Left ventricle myocardium inferior (tissue), 1 donor: ENCODE measurements at places on chromosomes 6 and 20. TPM values are rescaled to one million over a fixed set of nuclear protein-coding genes. Genes with fewer than 3 reads are reported as not detected.

GRCh38 chr20:36252511-36252910 lies 16.2 kb downstream of the AAR2 start:
- no peak overlapping the region for H3K27ac ChIP-seq
- no peak for DNase-seq
- H3K36me3 ChIP-seq = peaks cover 69% of the 10 kb centered on the region
- no peaks in the 10 kb centered on the region for H3K27me3 ChIP-seq
- H3K4me3 ChIP-seq = no peak overlapping the region
- no peaks in the 10 kb centered on the region for H3K4me1 ChIP-seq

DNA sequence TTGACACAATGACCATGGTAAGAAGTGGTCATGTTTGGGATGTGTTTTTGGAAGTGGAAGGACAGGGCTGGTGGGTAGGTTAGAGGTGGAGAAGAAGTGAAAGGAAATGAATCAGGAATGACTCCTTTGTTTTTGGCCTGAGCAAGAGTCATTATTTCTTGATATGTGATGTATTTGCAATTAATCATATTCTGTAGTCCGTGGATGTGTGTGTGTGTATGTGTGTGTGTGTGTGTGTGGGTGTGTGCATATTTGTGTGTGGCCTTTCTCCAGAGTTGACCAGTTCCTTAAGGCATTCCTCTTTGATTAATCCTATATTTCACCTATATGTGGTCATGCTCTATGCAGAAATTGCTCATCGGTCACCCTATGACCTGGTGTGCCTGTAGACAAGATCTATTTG lies 130.7 kb downstream of the UTRN start:
- H3K36me3 ChIP-seq = no peaks in the 10 kb centered on the region
- H3K4me3 ChIP-seq = no peak overlapping the region
- no peak overlapping the region for H3K27ac ChIP-seq
- no peak for DNase-seq
- H3K4me1 ChIP-seq = peaks cover 78% of the 10 kb centered on the region

- no peaks in the 10 kb centered on the region for H3K27me3 ChIP-seq
- no peak overlapping the region for H3K4me3 ChIP-seq
- no peaks in the 10 kb centered on the region for H3K4me1 ChIP-seq
These were observed 96.0 kb downstream of the ADTRP start for GRCh38 chr6:11682561-11682975.

DNA sequence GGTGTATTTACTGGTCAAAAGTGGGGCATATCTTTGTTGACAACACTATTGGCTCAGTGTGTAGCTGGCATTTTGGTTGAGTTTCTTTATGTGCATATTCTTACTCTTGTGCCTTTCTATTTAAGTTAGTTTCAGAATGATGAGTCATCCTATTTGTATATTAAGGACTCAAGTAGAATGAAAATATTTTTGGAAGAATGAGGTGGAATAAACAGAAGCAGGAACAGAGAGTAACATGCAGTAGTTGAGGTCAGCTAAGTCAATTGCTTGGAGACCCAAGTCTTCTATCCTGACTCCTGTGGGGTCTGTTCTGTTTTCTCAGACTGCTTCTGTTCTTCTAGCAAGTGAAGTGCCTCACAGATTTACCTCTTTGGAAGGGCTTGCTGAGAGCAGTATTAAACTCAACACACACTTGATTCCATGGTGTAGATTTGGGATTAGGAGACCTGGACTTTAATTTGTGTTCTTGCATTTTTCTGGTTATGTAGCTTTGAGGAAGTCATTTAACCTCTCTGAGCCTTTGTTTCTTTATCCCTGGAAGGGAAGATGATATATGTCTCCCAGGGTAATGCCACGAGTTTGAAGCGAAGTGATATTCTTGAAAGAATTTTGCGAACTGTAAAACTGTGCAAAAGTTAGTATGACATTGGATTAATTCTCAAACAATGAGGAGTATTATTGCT lies 324.3 kb downstream of the QKI start:
- no peak overlapping the region for H3K27ac ChIP-seq
- H3K36me3 ChIP-seq = no peaks in the 10 kb centered on the region
- no peak for DNase-seq
- H3K4me3 ChIP-seq = no peak overlapping the region
- peaks cover 26% of the 10 kb centered on the region for H3K4me1 ChIP-seq
- H3K27me3 ChIP-seq = no peaks in the 10 kb centered on the region

GRCh38 chr6:117465691-117466090 lies 16.8 kb upstream of the DCBLD1 start:
- no peak for DNase-seq
- H3K27ac ChIP-seq = no peak overlapping the region
- H3K27me3 ChIP-seq = peaks cover 2% of the 10 kb centered on the region
- no peak overlapping the region for H3K4me3 ChIP-seq
- H3K4me1 ChIP-seq = no peaks in the 10 kb centered on the region
- no peaks in the 10 kb centered on the region for H3K36me3 ChIP-seq

- H3K4me3 ChIP-seq = no peak overlapping the region
- no peaks in the 10 kb centered on the region for H3K36me3 ChIP-seq
- no peaks in the 10 kb centered on the region for H3K27me3 ChIP-seq
- no peaks in the 10 kb centered on the region for H3K4me1 ChIP-seq
These were observed 609.6 kb downstream of the PKHD1 start for GRCh38 chr6:51477711-51478311.

GRCh38 chr20:3161316-3162079 lies 1.8 kb upstream of the FASTKD5 start:
- H3K27me3 ChIP-seq = no peaks in the 10 kb centered on the region
- H3K4me3 ChIP-seq = no peak overlapping the region
- no peak for DNase-seq
- H3K36me3 ChIP-seq = no peaks in the 10 kb centered on the region

DNA sequence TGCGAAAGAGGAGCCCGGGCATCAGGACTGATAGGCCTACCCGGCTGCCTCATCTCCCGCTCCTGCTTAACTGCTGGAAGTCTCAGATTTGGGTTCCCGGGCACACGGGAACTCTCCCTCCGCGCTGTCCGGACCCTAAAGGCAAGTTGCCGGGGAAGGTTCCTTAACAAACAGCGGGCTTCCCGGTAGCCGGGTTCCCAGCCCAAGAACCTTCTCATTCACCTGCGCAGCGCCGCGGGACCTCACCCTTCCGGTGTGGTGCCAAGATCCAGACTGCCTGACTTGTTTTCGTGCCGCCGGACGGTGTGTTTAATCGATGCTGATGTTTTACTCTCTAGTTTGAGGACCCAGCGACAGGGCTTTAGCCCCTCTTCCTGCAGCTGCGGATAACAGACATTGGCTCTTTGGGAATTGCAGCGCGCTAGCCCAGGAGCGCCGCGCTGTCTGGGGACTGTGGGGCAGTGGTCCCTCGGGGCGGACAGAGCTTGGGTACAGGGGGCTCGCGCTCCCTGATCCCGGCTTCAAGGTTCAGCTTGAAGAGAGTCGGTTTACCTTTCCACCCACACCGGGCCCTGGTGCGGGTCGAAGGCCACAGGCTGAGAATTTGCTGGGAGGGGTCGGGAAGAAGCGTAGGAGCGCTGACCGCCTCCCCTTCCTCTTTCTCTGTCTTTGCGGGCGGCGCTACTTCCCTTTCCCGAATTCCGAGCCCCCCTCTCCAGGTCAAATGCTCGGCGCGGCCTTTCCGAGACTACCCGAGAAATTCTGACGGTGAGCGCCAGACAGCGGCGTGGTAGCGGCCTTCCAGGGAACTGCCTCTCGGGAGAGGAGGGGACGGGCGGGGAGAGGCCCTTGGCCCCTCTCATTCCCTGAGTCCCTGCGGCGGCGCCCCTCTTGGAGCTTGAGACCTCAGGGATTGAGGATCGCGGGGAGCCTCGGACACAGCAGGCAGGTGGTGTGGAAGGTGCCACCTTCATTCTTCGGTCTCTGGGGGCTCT lies 17.2 kb downstream of the ABT1 start:
- peaks cover 15% of the 10 kb centered on the region for H3K4me1 ChIP-seq
- peak overlapping the region; percentile 64 for H3K4me3 ChIP-seq
- H3K27me3 ChIP-seq = peaks cover 76% of the 10 kb centered on the region
- no peaks in the 10 kb centered on the region for H3K36me3 ChIP-seq
- no peak overlapping the region for H3K27ac ChIP-seq

- H3K4me1 ChIP-seq = peaks cover 14% of the 10 kb centered on the region
- DNase-seq = no peak
- no peaks in the 10 kb centered on the region for H3K27me3 ChIP-seq
- no peaks in the 10 kb centered on the region for H3K36me3 ChIP-seq
- H3K27ac ChIP-seq = no peak overlapping the region
- no peak overlapping the region for H3K4me3 ChIP-seq
These were observed 24.5 kb downstream of the KIF3B start for GRCh38 chr20:32301719-32302506.

- H3K4me1 ChIP-seq = peaks cover 40% of the 10 kb centered on the region
- peaks cover 35% of the 10 kb centered on the region for H3K36me3 ChIP-seq
- no peak overlapping the region for H3K4me3 ChIP-seq
- no peaks in the 10 kb centered on the region for H3K27me3 ChIP-seq
These were observed 15.1 kb downstream of the SYNGAP1 start for GRCh38 chr6:33434961-33435360.

DNA sequence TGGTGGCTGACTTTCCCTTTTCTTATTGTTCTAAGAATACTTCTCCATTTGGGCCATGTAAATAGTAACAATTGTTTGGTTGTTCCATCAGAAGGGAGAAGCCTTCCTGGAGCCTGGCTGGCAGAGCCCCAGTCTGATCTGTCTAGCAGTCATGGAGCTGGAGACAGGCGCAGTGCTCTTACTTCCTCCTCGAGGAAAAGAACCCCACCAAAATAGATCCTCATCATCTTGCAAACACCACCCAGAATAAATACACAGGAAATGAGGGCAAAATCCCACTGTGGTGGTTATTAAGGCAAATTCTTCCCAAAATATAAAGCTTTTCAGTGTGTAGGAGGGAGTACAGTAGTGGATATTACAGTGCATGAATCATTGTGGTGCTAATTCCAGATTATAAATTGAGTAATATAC lies 195.1 kb upstream of the SGK1 start:
- no peaks in the 10 kb centered on the region for H3K36me3 ChIP-seq
- no peak overlapping the region for H3K4me3 ChIP-seq
- peaks cover 56% of the 10 kb centered on the region for H3K4me1 ChIP-seq
- peak; percentile 64 for DNase-seq

- H3K4me1 ChIP-seq = no peaks in the 10 kb centered on the region
- no peak overlapping the region for H3K4me3 ChIP-seq
- no peak overlapping the region for H3K27ac ChIP-seq
- peaks cover 49% of the 10 kb centered on the region for H3K27me3 ChIP-seq
- DNase-seq = no peak
- no peaks in the 10 kb centered on the region for H3K36me3 ChIP-seq
These were observed 62.6 kb upstream of the SIRPG start for GRCh38 chr20:1720226-1720625.

GRCh38 chr6:157223021-157223430 lies 100.3 kb downstream of the TMEM242 start:
- H3K4me3 ChIP-seq = no peak overlapping the region
- H3K4me1 ChIP-seq = peaks cover 33% of the 10 kb centered on the region
- H3K27me3 ChIP-seq = no peaks in the 10 kb centered on the region
- DNase-seq = no peak
- no peaks in the 10 kb centered on the region for H3K36me3 ChIP-seq

DNA sequence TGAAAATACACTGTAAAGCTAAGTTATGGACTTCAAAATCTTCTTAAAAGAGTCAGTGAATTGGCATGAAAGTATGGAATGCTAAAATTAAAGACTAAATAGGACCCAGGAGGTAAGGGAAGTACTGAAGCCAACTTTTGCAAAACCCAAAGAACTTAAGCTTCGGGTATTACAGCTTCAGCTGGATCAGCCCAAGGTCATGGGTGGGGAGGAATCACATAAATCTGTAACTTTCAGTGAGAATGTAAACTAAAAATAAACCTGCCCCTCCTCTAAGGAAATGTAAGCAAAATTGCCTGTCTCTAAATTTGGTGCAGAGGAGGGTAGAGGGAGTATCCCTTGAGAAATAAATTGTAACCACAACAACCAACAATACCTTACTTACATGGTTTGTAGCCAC lies 4.4 kb upstream of the MUC21 start:
- no peak overlapping the region for H3K4me3 ChIP-seq
- no peak overlapping the region for H3K27ac ChIP-seq
- peaks cover 8% of the 10 kb centered on the region for H3K27me3 ChIP-seq
- peaks cover 11% of the 10 kb centered on the region for H3K4me1 ChIP-seq
- DNase-seq = no peak

DNA sequence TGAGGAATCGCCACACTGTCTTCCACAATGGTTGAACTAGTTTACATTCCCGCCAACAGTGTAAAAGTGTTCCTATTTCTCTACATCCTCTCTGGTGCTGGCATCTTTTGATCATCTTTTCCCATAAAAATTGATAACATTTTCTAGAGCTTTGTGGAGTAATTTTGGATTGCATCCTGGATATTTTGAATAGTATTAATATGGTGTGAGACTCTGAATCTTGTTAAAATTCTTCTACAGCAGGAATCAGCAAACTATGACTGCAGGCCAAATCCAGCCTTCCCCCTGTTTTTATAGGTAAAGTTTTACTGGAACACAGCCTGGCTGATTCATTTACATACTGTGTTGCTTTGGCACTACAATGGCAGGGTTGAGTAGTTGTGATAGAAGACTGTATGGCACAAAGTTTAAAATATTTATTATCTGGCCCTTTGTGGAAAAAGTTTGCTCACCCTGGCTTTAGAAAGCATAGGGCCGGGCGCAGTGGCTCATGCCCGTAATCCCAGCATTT lies 15.0 kb upstream of the RNF8 start:
- no peak for DNase-seq
- no peaks in the 10 kb centered on the region for H3K36me3 ChIP-seq
- no peak overlapping the region for H3K4me3 ChIP-seq

- no peak overlapping the region for H3K4me3 ChIP-seq
- no peaks in the 10 kb centered on the region for H3K27me3 ChIP-seq
- no peaks in the 10 kb centered on the region for H3K36me3 ChIP-seq
- no peak for DNase-seq
These were observed 328.5 kb downstream of the SOX4 start for GRCh38 chr6:21922086-21922485.

GRCh38 chr20:2833761-2834160 lies 6.7 kb downstream of the PCED1A start:
- H3K27ac ChIP-seq = no peak overlapping the region
- no peak for DNase-seq
- peaks cover 19% of the 10 kb centered on the region for H3K27me3 ChIP-seq
- no peak overlapping the region for H3K4me3 ChIP-seq
- H3K36me3 ChIP-seq = peaks cover 4% of the 10 kb centered on the region
- no peaks in the 10 kb centered on the region for H3K4me1 ChIP-seq

GRCh38 chr20:52482044-52482443 lies 290.5 kb upstream of the ZFP64 start:
- H3K27ac ChIP-seq = no peak overlapping the region
- H3K27me3 ChIP-seq = no peaks in the 10 kb centered on the region
- no peak for DNase-seq
- H3K36me3 ChIP-seq = no peaks in the 10 kb centered on the region

The RSPO3 gene
- 0.27 TPM for total RNA-seq

The SLC52A3 gene
- 2.3 TPM for total RNA-seq

The REV3L gene
- 12.5 TPM for total RNA-seq

The MUC21 gene
- total RNA-seq = not detected

The CD40 gene
- total RNA-seq = 6.8 TPM

The IMPG1 gene
- not detected for total RNA-seq

The SLC35D3 gene
- 0.08 TPM for total RNA-seq

The BCLAF1 gene
- 53.2 TPM for total RNA-seq

The STK38 gene
- total RNA-seq = 25.5 TPM

The COX4I2 gene
- 7.6 TPM for total RNA-seq

The REM1 gene
- 1.5 TPM for total RNA-seq

The SIRPB2 gene
- 3.2 TPM for total RNA-seq

The FOXO3 gene
- total RNA-seq = 34.8 TPM

The NKAIN4 gene
- not detected for total RNA-seq
